SJCRH30 (cell line): ENCODE measurements at places on chromosomes 5 and 9. TPM values are rescaled to one million over a fixed set of nuclear protein-coding genes. Genes with fewer than 3 reads are reported as not detected.

Gene BTNL9
- total RNA-seq, result not detected in 2 replicates

Gene ZNF300
- 9.9 and 12.3 TPM in 2 replicates for total RNA-seq

Gene FOXI1
- total RNA-seq, result not detected in 2 replicates

Gene OTULIN
- total RNA-seq, result 16.9 and 18.2 TPM in 2 replicates

Gene ZNF367
- 31.4 and 35.5 TPM in 2 replicates for total RNA-seq

Gene PRLR
- not detected in 2 replicates for total RNA-seq

Gene RNF183
- 0.05 TPM in 1 of 2 replicates, not detected in the other for total RNA-seq

Gene TERT
- total RNA-seq, result not detected in 2 replicates

Gene NRARP
- total RNA-seq, result 0.89 and 1.0 TPM in 2 replicates

Gene TLX3
- 6.2 and 6.9 TPM in 2 replicates for total RNA-seq

Gene CCDC187
- total RNA-seq, result 0.05 TPM in 1 of 2 replicates, not detected in the other

Gene ADAMTS16
- 0.35 and 0.71 TPM in 2 replicates for total RNA-seq

Gene UCK1
- total RNA-seq, result 49.2 and 54.3 TPM in 2 replicates

Gene C9orf153
- total RNA-seq, result 0.43 and 0.55 TPM in 2 replicates

Gene LMAN2
- 144 and 156 TPM in 2 replicates for total RNA-seq

Gene CCDC183
- total RNA-seq, result 0.14 TPM in 1 of 2 replicates, not detected in the other

Gene C5orf58
- total RNA-seq, result not detected in 2 replicates

Gene EGR1
- total RNA-seq, result 2.0 TPM in 2 replicates

Gene TMEM174
- total RNA-seq, result not detected in 2 replicates

Gene SARDH
- total RNA-seq, result 15.7 and 18.5 TPM in 2 replicates
